ENCODE measurements at places on chromosomes 7 and 10.

DNA sequence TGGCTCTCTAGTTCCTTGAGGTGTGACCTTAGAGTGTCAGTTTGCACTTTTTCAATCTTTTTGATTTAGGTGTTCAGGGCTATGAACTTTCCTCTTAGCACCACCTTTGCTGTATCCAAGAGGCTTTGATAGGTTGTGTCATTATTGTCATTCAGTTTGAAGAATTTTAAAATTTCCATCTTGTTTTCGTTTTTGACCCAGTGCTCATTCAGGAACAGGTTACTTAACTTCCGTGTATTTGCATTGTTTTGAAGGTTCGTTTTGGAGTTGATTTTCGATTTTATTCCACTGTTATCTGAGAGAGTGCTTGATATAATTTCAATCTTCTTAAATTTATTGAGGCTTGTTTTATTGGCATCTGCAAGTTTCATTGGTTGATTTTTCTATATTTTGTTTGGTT lies 37.3 kb downstream of the FANK1 start:
- DNase-seq, result no peak

GRCh38 chr10:64313967-64314366 lies 792.8 kb downstream of the REEP3 start:
- no peak for DNase-seq

DNA sequence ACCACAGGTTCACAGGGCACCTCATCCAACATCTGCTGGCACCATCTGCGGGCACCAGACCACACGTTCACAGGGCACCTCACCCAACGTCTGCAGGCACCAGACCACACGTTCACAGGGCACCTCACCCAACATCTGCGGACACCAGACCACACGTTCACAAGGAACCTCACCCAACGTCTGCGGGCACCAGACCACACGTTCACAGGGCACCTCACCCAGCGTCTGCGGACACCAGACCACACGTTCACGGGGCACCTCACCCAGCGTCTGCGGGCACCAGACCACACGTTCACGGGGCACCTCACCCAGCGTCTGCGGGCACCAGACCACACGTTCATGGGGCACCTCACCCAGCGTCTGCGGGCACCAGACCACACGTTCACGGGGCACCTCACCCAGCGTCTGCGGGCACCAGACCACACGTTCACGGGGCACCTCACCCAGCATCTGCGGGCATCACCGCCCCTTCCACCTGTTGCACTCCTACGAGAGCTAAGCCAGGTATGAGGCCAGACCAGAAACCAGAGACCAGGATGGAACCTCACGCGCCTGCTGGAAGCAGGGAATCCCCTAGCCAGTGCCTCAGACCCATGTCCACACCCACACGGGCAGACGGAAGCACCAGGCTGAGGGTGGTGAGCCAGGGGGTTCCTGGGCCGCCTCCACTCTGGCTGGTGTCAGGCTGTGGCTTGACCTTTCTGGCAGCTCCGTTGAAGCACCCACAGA lies 182.8 kb downstream of the MAD1L1 start:
- DNase-seq, result no peak

- DNase-seq, result no peak
Measured at GRCh38 chr7:1930381-1931065, 260.4 kb downstream of the ELFN1 start.
